ENCODE measurements at places on chromosomes 7 and 10. TPM values are rescaled to one million over a fixed set of nuclear protein-coding genes. Genes with fewer than 3 reads are reported as not detected.

The GJC3 gene
- polyA plus RNA-seq: 0.33 TPM

The WNT2 gene
- polyA plus RNA-seq: 0.28 TPM

The UCN3 gene
- polyA plus RNA-seq: not detected

GRCh38 chr7:151725844-151726651 is 150.9 kb downstream of the PRKAG2 start:
- no peak for DNase-seq

GRCh38 chr10:11245510-11245909 is 227.8 kb downstream of the CELF2 start:
- DNase-seq: no peak

GRCh38 chr7:50711271-50712175 is 71.2 kb downstream of the GRB10 start:
- no peak for DNase-seq

DNA sequence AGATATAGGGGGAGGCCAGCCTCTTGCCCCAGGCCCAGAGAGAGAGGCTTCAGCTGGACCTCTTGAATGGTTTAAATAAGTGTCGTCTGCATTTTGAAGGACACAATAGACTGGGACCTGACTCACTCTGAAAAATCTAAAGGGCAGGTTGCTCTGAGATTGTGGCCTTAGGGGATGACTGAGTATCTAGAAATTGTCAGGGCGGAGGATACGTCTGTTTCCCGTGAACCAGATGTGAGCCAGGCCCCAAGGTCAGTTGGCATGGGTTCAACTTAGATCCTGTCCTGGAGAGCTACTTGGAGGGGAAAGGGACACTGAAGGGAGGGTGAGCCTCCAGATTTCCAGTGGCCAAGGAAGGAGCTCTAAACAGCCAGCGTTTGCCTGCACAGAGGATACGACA is 110.2 kb downstream of the CHN2 start:
- no peak for DNase-seq

DNA sequence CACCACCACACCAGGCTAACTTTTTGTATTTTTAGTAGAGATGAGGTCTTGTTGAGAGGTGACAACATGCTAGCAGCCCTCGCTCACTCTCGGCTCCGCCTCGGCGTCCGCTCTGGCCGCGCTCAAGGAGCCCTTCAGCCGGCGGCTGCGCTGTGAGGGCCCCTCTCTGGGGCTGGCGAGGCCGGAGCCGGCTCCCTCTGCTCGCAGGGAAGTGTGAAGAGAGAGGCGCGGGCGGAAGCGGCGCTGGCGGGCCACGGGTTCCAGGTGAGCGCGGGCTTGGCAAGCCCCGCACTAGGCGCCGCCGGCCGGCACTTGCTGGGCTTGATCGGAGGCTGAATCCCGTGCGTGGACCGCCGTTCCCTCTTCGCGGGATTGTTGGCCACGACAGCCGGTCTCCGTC is 83.0 kb downstream of the EEPD1 start:
- DNase-seq: peak; percentile 34

- DNase-seq: no peak
These were observed 38.5 kb downstream of the ERCC6 start for GRCh38 chr10:49500412-49500811.

- peak; percentile 49 for DNase-seq
These were observed 45.4 kb downstream of the SLC13A1 start for GRCh38 chr7:123154231-123154860.

GRCh38 chr7:84250452-84250851 is 55.9 kb upstream of the SEMA3A start:
- no peak for DNase-seq

- DNase-seq: no peak
These were observed 15.3 kb downstream of the SLC25A13 start for GRCh38 chr7:96306385-96307125.

DNA sequence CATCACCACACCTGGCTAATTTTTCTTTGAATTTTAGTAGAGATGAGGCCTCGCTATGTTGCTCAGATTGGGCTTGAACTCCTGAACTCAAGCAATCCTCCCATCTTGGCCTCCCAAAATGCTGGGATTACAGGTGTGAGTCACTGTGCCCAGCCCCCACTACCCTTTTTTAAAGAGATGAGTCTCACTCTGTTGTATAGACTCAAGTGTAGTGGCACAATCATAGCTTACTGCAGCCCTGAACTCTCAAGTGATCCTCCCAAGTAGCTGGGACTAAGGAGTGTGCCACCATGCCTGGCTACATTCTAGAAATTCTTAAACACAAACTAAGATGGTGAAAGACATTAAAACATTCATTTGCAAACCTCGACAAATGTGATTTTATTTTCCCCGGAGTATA is 12.6 kb downstream of the SYPL1 start:
- no peak for DNase-seq

DNA sequence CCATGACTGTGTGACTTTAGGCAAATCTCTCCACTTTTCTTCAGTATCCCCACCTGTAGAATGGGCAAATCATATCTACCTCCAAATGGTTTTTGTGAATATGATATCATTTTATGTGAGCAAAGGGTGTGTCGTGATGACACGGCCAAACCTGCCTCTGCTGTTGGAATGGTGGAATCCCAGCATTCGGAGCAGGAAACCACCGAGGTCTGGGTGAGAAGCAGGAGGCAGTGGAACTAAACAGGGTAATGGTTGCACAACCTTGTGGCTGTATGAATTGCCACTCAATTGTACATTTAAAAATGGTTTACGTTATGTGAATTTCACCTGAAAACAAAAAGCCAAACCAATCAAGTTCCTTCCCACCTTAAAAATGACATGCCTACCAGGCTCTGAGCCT is 131.4 kb upstream of the ZMIZ1 start:
- DNase-seq: no peak

DNA sequence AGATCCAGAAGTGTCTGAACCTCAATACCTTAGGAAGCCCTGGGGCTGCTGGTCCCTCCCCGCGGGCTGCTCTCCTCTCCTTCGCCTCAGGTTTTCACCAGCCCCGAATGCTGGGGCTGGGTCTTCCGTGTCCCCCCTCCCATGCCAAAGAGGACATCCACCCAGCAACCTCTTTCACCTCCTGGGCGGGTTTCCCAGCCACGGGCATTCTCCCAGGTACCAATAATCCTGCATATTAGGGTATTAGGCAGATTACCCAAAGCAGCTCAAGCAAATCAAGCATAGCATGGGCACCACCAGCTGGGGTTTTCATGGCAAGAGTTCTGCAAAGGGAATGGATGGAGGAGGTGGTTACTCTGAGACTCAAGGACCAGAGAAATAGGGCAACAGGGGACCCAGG is 224.4 kb downstream of the KCNMA1 start:
- no peak for DNase-seq

GRCh38 chr10:5760515-5760914 is 52.7 kb downstream of the GDI2 start:
- no peak for DNase-seq

- no peak for DNase-seq
These were observed 28.5 kb upstream of the LRRC72 start for GRCh38 chr7:16498122-16498521.

Measured in heart left ventricle (tissue), 16 donors.